ENCODE measurements at places on chromosomes 2 and 18.

- no peak for DNase-seq
Observed at GRCh38 chr2:84160453-84160852, 298.6 kb downstream of the SUCLG1 start.

- DNase-seq, result no peak
Observed at GRCh38 chr2:23042216-23042906, 342.6 kb upstream of the KLHL29 start.

DNA sequence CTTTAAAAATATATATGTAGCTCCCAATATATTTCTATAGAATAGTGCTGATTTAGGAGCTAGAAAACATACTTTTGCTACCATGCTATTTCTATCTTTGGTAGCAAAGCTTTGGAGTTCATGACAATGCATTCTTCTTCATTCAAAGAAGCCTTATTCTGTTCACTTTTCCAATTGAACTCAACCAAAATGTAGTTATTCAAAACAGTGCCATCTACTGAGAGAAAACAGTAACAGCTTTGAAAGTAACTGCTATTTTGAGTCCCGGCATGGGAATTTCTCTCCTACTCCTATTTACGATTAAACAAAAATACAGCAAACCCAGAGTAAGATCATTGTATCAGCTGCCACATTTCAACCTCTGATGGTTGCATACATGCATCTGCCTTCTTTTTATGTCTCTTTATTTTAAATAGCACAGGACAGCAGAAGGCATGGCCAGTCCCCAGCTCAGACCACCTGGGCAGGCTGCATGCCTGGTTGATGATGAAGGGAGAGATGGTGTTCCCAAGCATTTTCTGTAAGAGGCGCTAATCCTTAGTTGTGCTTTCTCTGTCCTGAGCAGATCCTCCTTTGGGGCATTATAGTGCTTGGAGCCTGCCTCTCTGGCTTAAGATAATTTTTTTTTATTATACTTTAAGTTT is 69.7 kb upstream of the SULT1C3 start:
- DNase-seq, result peak; percentile 15

GRCh38 chr2:197092431-197092830 is 165.9 kb upstream of the PGAP1 start:
- DNase-seq, result no peak

- DNase-seq, result no peak
Observed at GRCh38 chr2:3270095-3270478, 107.5 kb downstream of the EIPR1 start.

GRCh38 chr18:58311390-58311789 is 267.4 kb downstream of the NEDD4L start:
- no peak for DNase-seq

DNA sequence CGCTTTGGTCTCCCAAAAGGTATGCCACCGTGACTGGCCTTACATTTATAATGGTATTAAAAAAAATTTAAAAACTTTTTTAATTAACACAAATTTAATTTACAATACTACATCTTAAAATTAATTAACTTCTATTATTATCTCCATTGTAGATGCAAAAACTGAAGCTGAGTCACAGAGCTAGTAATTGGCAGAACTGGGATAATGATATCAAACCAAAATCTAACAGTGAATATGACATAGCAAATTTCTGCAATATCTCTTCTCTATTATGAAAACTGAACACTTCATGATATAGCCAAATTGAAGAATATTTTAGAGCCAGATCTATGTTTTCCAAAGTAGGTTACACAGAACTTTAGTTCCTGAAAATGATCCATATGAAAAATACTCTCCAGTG is 66.4 kb upstream of the CHAC2 start:
- DNase-seq, result no peak

- DNase-seq, result no peak
Observed at GRCh38 chr2:85187069-85187468, 53.9 kb downstream of the TCF7L1 start.

DNA sequence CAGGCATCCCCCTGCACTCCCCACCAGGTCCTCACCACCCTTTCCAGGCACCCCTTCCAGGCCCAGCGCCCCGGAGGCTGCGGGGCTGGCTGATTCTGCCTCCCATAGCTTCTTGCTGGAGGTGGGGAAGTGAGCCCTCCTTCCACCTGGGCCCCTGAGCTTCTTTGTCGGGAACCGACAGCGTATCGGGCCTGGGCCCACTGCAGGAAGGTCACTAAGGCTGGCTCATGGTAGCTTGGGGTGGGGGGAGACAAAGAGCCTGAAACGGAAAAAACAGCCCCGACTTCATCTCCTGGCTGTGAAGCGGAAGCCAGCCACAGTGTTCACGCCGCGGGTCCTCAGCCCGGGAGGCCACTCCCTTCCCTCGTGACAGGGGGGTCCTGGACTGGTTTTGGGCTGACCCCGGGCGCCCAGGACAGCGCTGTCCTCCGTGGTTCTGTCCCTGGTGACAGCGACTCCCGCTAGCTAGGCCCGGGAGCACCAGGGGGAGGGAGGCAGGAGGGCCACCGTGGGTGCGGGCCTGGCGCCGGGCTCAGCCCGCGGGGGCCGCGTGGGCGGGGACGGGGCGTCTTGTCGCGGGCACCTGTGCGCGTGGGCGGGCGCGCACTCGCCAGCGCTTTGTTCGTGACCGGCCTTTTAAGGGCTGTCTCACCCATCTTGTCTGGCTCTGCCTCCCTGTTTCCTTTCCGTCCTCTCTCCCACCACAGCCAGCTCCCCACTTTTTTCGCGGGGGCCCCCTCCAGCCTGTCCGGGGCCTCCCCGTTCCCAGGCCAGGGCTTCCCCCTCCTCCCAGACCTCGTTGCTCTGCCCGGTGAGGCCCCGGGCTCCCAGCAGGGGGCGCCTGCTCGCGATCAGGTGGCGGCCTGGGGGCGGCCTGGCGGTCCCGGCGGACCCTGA is 64.9 kb downstream of the DNMT3A start:
- no peak for DNase-seq

GRCh38 chr2:215002500-215002899 is 135.9 kb downstream of the ABCA12 start:
- DNase-seq, result peak; percentile 42

DNA sequence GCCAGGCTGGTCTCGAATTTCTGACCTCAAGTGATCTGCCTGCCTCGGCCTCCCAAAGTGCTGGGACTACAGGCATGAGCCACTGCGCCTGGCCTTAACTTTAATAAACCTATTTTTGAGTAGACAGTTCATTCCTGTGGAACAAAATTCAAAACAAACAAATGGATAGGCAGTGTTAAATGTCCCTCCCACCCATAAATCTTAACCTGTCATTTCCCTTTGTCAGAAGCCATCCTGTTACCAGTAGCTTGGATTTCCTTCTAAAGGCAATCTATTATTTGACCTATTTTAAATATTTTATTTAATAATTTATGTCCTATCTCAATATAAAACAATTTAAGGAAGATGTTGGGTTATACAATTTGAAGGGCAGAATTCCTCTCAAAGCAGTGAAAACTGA is 6.6 kb upstream of the C2orf72 start:
- DNase-seq, result no peak

- no peak for DNase-seq
Observed at GRCh38 chr18:59002974-59003594, 136.6 kb upstream of the SEC11C start.

DNA sequence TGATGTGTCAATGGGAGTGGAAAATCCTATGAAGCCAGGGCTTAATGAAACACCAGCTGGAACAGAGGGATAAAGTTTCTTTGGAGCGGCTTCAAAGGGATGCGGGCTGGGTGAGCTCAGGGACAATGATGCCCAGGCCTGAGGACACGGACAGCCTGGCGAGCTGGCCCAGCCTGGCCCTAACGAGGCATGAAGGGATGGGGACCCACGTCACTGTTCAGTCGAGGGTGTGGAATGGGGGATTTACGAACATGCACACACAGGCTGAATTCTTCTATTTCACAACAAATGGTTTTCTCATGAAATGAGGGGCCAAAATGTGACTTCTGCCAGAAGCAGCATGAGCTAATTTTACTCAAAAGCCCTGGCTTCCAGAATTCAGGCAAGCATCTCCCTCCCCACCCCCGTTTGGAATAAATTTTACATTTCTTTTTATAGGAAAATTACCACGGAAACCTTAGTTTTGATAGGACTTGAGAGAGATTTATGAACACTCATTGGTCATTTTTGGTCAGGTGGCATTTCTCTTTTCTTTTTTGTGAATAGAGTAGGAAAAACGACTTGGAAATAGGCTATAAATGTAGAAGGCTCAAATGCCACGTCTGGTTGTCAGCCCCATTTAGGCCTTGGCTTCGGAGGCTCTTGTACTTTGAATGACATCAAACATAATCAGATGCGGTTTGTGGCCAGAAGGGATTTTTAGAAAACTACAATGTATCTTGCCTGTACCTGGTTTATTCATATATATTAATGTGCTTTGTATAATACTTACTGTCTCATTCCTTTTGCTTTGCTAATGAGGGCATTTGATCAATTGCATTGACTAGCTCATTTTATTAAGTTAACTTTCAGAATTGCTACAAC is 893.8 kb upstream of the CELF4 start:
- no peak for DNase-seq

- no peak for DNase-seq
Observed at GRCh38 chr2:88738271-88738670, 46.8 kb downstream of the RPIA start.
